ENCODE measurements at places on chromosomes 6 and 20.

DNA sequence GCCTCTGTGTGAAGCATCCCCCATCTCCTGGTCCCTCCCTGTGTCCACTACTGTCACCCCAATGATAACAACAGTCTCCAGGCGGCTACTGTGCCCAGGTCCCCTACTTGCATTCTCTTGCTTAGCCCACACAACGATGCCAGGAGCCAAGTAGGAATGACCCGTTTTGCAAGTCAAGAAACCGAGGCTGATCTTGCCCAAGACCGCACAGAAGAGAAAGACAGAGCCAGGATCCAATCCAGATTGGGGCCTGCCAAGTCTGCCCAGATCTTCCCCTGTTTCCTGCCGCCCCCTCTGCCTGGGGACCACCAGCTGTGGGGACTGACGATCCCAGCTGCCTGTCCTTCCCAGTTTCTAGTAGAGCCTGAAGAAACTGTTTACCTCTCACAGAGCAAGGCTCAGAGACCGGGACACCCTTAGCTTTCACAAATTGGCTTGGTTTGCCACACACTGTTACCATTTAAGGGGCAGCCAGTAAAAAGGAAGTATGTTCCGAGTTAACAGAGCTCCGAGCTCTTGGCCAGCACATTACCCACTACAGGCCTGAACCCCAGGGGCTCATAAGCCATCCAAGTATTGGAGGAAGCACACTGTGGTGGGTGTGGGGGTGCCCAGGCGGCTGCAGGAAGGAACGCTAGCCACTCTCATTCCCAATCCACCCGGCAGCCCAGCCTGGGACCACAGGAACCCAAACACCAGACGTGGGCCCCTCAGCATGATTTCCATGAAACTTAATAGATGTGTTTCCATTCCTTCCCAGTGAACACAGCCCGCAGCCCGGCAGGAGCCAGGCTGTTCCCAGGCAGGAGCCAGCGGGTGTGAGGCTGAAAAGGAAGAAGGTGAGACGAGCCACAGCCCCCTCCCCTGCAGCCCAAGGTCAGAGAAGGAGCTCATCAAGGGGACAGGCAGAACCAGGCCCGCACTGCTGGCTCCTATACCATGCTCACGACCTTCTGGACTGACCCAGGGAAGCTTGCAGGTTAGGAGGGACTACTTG, 7.9 kb downstream of the KIAA1755 start:
- DNase-seq, result no peak

- DNase-seq, result no peak
Observed at GRCh38 chr6:2502998-2503674, 247.6 kb downstream of the MYLK4 start.

DNA sequence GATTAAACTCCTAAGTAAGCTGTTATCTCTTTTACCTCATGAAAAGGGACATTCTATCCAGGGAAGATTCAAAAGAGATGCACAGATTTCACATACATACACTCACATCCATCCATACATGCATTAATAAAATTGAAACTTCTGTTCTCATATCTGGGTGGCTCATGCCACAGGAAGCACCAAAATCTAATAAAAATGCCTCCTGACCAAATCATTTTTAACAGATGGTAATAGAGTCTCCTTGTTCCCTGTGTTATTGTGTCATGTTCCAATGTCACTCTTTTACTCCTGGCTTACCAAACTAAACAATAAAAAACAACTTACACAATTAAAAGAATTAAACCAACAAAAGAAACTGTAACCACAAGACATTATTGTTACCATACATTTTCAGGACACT, 742.1 kb upstream of the MANEA start:
- DNase-seq, result no peak

DNA sequence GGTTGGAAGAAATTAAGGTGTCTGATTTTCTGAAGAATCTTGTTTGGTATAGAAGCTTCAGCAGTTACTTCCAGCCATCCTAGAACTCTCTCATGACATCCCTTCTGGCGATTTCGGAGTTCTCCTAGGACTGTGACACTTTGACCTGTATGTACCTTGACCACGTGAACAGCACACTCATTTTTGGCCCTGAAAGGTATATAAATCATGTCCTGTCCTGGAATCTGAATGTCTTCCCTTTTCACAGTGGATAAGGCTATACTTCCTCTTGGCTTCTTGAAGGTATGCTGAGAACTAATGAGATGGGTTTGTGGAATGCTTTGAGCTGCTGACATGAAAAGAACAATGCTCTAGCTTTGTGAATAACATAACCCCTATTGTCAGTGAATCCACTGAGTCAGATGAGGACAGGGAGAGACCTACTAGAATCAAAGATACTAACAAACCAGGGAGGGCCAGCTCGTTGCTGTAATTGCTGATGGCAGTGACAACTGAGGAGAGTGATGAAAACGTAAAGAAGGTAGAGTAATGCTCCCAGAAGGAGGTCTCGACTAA, 6.0 kb upstream of the ZDHHC14 start:
- DNase-seq, result no peak

DNA sequence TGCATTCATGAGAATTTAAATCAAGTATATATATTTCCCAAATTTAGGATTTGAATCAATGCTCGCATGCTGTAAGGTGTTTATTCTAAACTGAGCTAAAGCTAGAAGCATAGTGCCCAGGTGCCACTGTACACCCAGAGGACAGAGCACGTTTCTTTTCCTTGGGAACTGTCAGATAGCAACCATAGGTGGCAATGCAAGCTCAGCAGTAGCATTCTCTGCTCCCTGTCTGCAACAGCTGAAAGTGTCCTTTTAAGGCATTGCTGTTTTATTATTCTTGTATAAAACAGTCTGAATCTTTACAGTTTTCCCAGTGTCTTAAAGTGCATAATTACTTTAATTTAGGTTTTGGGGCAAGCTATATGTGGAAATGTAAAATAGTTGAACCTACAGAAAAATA, 443.4 kb upstream of the MMS22L start:
- no peak for DNase-seq

- DNase-seq, result no peak
Observed at GRCh38 chr6:128062882-128063603, 162.2 kb upstream of the THEMIS start.

DNA sequence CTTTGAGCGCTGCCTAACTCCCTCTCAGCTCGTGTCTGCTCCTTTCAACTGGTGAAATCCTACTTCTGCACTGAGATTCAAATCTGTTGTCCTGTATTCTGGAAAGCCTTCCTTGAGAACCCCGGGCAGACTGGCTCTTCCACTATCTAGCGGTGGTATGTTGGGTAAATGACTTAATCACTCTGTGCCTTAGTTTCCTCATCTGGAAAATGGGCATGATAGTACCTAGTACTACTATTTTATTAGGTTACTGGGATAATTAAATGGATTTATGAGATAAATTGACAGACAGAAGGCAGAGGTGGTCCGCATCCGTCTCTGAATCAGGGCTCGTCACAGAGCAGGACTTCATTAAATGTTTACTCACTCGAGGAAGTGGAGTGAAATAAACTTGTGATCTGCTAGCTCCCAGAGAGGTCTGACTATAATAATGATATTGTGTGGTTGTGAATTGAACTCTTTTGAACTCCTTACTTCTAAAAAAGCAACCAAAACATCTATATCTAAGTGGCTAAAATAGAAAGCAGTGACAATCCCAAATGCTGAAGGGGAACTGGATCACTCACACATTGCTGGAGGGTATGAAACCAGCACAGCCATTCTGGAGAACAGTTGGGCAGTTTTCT, 26.6 kb downstream of the PPP1R16B start:
- no peak for DNase-seq

GRCh38 chr6:77425216-77425615, 38.1 kb downstream of the HTR1B start:
- no peak for DNase-seq

GRCh38 chr6:45742591-45742990, 273.1 kb downstream of the CLIC5 start:
- no peak for DNase-seq

DNA sequence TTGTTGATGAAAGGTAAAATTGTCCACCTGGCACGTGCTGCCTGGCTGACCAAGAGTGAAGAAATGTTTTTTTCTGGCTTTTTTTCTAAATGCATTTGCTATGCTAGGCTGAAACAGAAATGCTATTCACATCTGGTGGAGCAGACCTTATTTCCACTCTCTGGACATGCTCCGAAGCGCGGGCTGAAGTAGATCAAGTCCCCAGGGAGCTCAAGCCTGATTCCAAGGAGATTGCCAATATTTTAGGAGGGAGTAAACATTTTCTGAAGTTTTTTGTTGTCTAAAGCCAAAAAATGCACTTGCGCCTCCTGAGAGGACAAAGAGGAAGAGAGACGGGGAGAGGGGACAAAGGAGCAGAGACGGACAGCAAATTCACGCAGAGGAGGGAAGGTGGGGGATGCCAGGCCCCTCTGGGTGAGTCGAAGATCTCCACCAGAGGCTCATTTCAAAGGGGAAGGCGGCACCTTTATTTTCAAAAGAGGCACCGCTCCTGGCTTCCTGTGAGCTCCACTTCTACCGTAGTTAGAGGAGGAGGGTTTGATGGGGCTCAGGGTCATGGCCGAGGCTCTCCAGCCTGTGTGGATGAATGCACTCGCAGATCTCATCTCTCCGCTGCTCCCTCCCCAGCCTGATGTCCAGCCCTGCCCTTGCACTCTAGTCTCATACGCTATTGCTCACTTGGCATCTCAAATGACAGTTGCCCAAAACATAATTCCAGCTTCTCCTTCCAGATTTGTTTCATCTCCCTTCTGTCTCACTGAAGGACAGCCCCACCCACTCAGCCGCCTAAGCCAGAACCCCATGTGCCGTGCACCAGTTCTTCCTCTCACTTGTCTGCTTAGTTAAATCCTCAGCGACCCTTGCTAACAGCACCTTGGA, 23.1 kb upstream of the SMOC2 start:
- no peak for DNase-seq

DNA sequence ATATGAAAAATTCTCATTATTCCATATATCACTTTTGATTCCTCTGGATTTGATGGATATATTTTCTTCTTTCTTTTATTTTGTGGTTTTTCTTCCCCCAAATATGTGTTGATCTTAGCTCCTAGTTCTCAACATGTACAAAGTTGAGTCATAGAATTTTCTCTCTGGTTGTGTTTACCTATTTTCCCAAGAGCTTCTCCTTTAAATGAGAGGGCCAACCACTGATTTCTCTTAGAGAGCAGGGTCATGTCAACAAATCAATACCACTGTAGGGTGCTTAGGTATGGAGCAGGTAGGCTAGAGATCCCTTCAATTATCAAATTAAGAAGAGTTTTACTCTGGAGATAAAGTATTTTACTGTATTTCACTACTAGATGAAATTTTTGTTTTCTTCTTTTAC, 145.7 kb downstream of the BMP5 start:
- DNase-seq, result no peak

DNA sequence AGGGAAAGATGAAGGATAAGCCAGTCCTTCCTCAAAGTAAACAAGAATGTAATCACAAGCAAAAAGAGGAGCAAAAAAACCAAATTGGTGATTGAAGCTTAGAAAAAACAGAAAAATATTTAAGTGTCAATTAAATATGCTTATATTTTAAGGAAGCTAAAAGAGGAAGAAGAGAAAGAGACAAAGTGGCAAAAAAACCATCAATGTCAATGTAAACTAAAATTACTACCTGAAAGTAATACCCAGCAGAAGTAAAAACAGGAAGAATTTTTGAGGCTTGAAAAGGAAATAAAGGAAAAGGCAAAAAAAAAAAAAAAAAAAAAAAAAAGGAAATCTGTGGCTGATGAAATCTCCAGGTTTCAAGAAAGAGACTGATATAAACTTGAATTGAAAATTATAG, 36.2 kb upstream of the OGFRL1 start:
- no peak for DNase-seq

DNA sequence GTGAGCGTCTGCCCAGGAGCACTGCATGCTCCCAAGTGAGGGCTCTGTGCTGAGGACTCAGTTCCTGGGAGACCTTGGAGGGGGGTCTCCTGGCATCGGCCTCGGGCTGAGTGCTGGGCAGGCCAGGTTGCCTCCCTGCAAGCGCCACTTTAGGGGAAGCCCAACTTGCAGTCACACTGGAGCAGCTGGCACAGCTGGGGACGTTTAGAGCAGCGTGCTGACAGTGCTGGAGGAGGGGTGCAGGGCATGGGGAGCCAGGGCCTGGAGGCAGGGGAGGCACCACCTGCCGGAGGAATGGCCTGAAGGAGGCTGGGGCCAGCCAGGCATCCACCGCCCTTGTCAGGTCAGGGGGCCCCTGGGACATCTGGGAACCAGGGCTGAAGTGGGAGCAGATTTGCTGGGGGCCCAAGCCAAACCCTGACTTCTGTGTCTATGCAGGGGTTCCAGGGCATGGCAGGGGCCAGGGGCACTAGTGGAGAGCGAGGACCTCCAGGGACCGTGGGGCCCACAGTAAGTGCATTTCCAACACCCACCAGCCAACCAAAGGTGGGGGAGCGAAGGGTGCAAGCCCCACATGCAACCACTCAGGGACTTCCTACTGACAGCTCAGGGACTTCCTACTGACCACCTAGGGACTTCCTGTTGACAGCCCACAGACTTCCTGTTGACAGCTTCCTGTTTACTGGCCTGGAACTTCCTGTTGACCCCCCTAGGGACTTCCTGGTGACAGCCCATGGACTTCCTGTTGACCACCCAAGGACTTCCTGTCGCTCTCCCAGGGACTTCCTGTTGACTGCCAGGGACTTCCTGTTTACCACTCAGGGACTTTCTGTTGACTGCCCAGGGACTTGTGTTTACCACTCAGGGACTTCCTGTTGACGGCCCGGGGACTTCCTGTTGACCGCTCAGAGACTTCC, 33.6 kb downstream of the COL20A1 start:
- no peak for DNase-seq

DNA sequence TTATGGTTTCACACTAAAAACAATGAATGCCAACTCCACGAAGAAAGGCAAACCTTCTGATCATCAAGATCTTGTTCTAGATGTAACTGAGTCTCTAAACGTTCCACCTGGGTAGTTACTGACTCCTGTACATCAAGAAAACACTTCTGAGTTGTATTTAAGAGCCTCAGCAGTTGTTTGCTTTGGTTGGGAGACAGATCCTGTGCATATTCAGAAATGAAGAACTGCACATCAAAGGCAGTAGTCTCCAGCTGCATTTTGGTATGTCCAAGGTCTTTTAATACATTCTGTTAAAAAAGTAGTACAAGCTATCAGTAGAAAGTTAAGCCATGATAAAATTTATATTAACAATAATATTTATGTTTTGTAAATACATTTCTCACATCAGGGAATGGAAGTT, 41.3 kb downstream of the DST start:
- no peak for DNase-seq

GRCh38 chr20:12966468-12967085, 42.2 kb upstream of the SPTLC3 start:
- no peak for DNase-seq

- DNase-seq, result no peak
Observed at GRCh38 chr6:128474481-128474880, 45.9 kb downstream of the PTPRK start.

GRCh38 chr6:112745765-112746164, 398.6 kb downstream of the RFPL4B start:
- DNase-seq, result no peak

- no peak for DNase-seq
Observed at GRCh38 chr6:31700740-31701401, 2.3 kb downstream of the ABHD16A start.

DNA sequence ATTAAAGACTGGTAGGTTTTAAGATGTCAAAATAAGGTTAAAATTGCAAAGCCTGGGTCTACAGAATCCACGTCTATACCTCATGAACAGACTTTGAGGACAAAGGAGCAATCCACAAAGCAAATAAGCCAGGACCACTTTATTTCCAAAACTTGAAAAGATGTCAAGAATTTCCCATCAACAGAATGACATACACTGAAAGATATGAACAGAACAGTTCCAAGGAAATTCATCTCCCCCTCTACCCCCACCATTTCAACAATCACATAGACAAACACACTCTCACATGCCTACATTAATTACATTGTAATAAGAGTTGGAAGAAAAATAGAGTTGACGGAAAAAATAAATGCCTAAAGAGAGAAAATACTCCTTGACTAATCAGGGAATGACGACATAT, 45.2 kb upstream of the NHSL1 start:
- DNase-seq, result no peak

Measured in neural crest cell (in vitro differentiated cells).